Large intestine (tissue), 12 donors: ENCODE measurements at places on chromosomes 13 and 19. TPM values are rescaled to one million over a fixed set of nuclear protein-coding genes. Genes with fewer than 3 reads are reported as not detected.

RYR1 gene
- 2.9 TPM for polyA plus RNA-seq

GRCh38 chr13:62556978-62557377 lies 1141.3 kb upstream of the PCDH20 start:
- no peaks in the 10 kb centered on the region for H3K4me1 ChIP-seq
- no peak overlapping the region for H3K4me3 ChIP-seq
- no peaks in the 10 kb centered on the region for H3K27me3 ChIP-seq

IFNL1 gene
- polyA plus RNA-seq, result 0.06 TPM

- no peaks in the 10 kb centered on the region for H3K36me3 ChIP-seq
- no peak overlapping the region for H3K27ac ChIP-seq
- peaks cover 2% of the 10 kb centered on the region for H3K4me1 ChIP-seq
- no peak overlapping the region for H3K4me3 ChIP-seq
These were observed 11.6 kb downstream of the GZMM start for GRCh38 chr19:555474-555808.

DNA sequence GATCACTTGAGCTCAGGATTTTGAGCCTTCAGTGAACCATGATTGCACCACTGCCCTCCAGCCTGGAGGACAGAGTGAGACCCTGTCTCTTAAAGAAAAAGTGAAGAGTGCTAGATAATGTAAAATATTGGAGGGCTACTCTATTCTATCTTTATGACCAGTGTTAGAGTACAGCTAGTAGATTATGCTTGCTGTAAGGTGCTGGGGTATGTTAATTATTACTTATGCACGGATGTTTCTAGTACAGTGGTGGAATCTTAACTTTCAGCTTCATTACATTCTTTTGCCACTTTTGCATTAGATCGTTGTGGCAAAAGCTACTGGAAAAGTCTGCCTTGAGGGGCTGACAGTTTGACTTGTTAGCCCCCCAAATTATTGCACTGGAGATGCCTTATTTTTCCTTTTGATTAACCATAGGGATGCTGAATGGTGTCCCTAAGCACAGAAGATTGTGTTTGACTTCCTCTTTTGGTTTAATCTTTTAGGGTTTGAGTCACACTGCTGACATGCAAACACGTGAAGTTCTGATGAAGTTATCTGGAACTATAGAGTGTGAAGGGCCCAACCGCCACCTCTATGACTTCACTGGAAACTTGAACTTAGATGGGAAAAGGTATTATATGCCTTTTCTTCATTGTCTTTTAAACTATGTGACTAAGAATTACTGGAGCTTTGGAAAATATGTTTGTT lies 169.8 kb downstream of the ATP8A2 start:
- no peaks in the 10 kb centered on the region for H3K4me1 ChIP-seq
- H3K4me3 ChIP-seq, result no peak overlapping the region
- no peaks in the 10 kb centered on the region for H3K36me3 ChIP-seq

CEACAM1 gene
- polyA plus RNA-seq, result 82.0 TPM
